M059J (cell line): ENCODE measurements at places on chromosomes 2 and 18.
A peak's percentile ranks its signal among the peaks of the same experiment; 100 is the strongest.

GRCh38 chr2:169393068-169393590 is 30.8 kb upstream of the LRP2 start:
- peak; percentile 8 for DNase-seq

DNA sequence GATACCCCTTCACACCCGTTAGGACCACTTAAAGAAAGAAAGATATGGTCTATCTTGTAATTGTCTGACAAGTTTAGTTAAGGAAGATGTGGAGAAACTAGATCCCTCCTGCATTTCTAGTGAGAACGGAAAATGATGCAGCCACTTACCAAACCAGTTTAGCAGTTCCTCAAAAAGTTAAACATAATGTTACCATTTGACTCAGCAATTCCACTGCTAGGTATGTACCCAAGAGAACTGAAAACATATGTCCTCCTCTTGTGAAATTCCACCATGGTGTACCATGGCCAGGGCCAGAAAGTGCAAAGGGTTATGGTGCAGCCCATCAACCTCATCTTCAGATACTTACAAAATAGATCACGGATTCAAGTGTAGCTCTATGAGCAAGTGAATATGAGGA is 79.0 kb upstream of the ID2 start:
- no peak for DNase-seq

DNA sequence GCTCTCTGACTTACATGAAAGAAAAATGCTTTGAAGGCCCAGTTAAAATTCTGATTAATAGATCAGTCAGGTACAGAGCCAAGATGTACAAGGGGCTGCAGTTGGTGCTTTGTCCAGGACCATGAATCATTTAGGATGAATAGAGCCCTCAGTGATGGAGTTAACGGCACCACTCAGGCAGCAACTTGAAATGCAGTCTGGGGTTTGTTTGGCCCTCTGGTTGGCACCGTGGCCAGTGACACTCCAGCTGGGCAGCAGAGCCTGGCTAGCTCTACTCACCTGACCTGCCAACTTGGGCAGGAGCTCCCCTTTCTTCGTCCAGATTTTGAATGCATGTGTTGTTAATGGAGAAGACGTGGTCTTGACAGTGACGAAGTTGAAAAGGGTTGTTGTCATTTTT is 493.0 kb upstream of the ACVR2A start:
- DNase-seq = no peak

GRCh38 chr18:74784752-74785151 is 187.1 kb downstream of the ZNF407 start:
- no peak for DNase-seq

- no peak for DNase-seq
Observed at GRCh38 chr2:200821686-200822245, 10.1 kb downstream of the BZW1 start.

DNA sequence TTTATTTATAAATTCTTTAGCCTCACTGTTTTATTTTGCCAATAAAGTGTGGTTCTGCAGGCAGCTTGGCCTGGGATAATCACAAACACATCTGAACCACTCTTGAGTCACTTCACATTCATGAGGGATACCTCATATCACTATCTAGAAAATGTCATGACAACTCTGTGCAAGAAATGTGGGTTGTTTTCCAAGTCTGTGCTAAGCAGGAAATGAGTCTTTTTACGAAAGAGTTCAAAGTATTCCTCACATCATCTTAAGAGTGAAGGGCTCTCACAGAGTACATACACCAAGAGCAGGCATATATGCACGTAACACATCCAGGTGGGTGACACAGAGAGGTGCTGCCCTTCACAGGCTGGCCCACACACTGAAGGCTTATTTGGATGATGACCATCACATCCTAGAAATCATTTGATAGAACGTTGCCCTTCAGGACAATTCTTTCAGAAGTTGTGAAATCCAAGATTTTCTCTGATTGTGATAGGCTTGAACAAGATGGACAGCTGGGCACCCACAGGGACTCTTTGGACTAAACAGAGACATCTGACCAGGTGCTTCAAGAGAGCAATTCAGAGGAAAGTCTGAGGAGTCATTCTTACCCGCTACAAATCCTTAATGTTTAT is 811.1 kb upstream of the LRATD1 start:
- DNase-seq = peak; percentile 11

DNA sequence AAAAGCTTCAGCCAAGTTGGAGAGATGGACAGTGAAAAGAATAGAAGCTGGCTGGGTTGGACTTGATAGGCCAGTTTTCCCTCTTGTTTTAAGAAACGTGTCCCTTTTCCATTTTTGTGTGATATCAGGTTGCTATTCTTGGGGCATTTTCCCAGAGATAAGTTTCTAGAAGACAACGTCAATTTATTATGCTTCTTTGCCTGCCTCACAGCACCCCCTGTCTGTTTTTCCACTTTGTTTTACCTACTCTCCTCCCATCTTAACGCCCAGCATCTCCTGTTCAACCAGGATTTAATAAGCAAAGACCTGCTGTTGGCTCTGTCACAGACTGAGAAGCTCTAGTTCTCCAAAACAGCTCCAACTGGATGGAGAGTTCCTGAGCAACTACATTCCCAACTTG is 317.8 kb upstream of the ZNF521 start:
- DNase-seq = peak; percentile 35

GRCh38 chr2:46569766-46570165 is 90.4 kb downstream of the TMEM247 start:
- DNase-seq = no peak

DNA sequence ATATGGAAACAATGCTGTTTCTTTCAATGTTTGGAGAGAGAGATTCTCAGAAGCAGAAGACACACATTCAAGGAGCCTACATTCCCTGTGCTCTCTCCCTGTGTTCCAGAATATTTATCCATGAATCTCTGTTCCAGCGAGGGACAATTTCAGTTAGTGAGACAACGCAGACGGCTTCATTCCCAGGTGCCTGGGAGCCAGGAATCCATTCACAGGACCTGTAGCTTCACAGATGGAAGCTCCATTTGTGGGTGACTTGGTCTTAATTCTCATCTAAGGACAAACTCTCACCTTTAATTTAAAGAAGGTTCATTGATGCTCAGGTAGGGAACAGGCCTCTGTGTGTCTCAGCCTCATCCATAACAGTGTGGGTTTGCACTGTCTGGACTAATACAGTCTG is 1156.6 kb downstream of the RPIA start:
- no peak for DNase-seq

- peak; percentile 87 for DNase-seq
Observed at GRCh38 chr2:30115141-30115980, 31.4 kb upstream of the YPEL5 start.

- no peak for DNase-seq
Observed at GRCh38 chr2:231244382-231245248, 46.2 kb downstream of the ARMC9 start.

DNA sequence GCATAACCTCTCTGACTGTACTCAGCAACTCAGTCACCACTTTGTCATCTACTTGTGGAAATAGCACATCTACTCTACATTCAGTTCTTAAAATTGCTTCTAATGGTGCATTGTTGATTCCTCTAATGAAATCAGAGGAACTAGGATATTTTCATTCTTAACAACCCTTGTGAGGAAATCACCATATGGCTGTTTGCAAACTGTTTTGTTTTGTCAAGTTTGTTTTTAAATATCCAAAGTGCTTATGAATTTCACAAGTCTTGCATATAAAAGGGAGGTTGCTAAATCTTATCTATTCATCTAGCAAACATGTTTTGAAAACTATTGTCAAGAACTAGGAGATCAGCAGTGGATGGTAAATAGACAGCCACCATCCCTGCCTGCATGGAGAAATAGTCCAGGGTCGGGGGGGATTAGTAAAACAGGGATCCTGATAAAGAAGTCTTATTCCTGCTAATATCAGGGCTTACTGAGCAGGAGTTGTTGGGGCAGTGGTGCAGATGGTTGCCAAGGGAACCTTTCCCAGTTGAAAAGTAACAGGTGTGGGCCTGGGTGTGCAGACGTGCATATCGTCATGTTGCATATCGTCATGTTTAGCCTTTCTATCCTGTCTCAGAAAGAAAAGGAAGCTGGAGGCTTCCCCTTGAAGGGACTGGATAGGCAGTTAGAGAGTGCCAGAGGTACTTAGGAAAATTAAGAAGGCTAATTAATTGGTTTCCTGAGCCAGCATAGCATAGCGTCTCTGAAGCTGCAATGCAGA is 7.5 kb upstream of the MYO3B start:
- DNase-seq = no peak

GRCh38 chr2:105731511-105731910 is 13.2 kb upstream of the NCK2 start:
- DNase-seq = no peak
